Stimulated activated CD4-positive, alpha-beta T cell treated with anti-CD3 and anti-CD28 coated beads, Interleukin-2, amount 100 ng/mL, for 24 hours (primary cell): ENCODE measurements at places on chromosomes 16 and 17.

DNA sequence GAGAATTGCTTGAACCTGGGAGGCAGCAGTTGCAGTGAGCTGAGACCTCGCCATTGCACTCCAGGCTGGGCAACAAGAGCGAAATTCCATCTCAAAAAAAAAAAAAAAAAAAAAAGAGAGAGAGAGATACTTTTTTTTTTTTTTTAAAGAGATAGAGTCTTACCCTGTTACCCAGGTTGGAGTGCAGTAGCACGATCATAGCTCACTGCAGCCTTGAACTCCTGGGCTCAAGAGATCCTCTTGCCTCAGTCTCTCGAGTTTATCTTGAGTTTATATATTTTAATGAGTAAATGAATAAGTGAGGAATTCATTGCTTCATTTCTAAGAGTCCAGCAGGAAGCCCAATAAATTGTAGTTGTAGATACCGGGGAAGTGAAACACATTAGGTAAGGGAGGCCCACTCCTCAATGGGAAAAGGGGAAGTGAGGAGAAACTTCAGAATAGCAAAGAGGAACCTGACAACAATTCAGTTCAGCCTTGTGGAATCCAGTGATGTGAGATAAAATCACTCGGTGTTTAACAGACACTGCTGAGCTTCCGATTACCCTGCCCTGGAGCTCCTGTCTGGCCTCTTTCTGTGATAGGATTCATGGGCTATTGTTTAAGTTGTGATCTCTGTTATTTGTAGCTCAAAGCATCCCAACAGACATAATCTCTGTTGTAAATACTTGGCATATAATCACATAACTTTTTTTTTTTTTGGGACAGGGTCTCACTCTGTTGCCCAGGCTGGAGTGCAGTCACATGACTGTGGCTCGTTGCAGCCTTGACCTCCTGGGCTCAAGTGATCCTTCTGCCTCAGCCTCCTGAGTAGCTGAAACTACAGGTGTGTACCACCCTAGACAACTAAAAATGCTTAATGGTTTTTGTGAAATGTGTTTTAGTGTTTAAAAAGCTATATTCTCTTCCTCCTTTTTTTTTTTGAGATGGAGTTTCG, 15.8 kb upstream of the ITGAM start:
- no peak for DNase-seq

GRCh38 chr17:45123930-45124796, 8.2 kb downstream of the PLCD3 start:
- no peak for DNase-seq

- DNase-seq = peak; percentile 85
These were observed 12.0 kb upstream of the MEOX1 start for GRCh38 chr17:43673516-43674323.

GRCh38 chr16:88854306-88855111, 2.2 kb downstream of the GALNS start:
- no peak for DNase-seq

DNA sequence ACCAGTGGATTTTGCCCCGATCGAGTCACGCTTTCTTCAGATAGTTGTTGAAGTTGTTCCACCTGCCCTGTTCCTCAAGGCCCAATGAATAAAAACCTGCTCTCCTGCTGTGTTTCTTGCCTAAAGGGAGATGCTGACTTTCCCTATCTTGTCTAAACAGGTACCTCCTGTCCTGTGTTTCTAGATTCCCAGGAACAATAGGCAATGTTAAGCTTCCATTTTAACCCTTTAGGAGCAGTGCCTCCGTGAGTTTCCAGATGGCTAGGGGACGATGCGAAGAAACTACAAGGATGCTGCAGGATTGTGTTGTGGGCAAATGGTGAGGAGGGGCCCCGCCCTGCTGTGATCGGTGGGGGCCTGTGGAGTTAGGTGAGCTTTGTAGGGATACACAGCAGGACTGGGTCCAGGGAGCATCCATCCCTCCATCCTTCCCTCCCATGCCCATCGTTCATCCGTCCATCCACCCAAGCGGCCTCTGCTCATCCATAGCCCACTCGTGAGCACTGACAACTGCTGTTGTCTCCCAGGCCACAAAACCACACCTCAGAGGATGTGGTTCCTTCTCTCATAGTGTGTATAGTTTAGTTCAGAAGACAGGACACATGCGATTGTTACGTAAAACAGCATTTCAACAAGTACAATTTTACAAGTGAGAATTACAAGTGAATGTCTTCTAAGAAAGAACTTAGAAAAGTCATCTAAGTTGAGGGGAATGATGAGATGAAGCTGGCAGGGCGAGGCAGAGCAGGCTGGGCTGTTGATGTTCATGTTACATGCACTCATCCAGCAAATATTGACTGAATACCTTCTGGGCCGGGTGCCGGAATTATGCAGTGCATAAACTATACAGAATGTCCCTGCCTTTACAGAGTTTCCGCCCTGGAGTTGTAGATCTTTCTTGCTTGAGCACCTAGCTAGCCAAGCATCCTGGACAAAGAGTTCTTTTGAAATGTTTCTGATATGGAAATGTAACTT, 5.2 kb downstream of the ARSG start:
- peak; percentile 27 for DNase-seq

GRCh38 chr17:12089809-12090384, 69.2 kb downstream of the MAP2K4 start:
- no peak for DNase-seq

GRCh38 chr16:74372953-74373846, 2.9 kb upstream of the NPIPB15 start:
- DNase-seq = no peak

DNA sequence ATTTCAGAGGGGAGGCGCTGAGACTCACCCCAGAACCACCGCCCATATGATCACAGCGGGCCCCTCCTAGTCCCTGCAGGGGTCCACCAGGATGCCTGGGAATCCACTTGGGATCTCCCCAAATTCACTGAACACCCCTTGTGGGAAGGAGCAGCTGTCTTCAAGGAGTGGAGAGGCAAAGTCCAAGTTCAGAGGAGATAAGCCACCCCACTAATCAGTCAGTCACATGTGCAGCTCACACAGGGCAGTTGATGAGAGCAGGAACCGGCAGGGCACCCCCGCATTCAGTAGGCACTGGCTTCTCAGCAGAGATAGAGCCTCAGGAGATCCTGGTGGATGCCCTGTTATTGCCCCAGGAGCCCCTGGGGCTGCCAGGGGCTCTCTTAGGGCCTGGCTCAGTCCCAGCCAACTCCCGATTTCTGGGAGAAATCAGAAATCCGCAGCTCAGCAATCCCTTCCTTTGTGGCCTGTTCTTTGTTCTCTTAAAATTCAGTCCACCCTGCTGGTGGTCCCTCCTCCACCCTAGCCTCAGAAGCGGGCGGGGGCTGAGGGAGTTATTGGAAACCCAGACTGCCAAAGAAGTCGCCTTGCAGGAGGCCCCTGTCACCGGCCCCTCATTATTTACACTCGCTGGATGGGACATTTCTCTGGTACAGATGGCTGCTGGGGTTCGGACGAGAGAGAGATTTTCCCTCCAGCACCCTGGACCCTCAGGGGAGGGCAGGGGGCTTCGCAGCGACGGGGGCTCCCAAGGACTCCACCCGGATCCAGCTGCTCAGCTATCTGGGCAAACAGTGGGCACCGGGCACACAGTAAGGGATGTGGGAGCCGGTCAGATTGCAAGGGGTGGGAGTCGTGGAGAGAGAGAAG, 1.8 kb downstream of the CDC42EP4 start:
- no peak for DNase-seq

GRCh38 chr16:75296606-75297005, 45.2 kb upstream of the BCAR1 start:
- no peak for DNase-seq

GRCh38 chr16:88289968-88290401, 92.8 kb upstream of the ZNF469 start:
- no peak for DNase-seq

- no peak for DNase-seq
These were observed 299.3 kb upstream of the SOX9 start for GRCh38 chr17:71821511-71821910.

- no peak for DNase-seq
These were observed 39.4 kb downstream of the EFCAB13 start for GRCh38 chr17:47363171-47363570.

DNA sequence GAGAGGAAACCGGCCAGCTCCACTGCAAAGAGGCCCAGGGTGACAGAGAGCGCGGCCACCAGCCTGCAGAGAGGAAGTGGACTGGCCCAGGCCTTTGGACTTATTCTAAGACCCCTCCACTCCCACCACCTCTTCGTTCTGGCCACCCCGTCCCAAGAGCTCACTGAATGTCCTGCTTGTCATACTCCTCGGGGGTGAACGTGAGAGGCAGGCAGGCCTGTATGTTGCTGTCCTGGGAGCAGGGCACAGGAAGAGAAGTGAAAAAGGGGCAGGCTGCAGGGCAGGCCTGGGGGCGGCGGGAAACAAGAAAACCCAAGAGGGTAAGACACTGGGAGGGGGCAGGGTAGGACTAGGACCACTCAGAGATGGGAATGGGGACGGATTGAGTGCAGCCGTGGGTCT, 384 bp downstream of the TMEM107 start:
- no peak for DNase-seq

- DNase-seq = no peak
These were observed 10.8 kb downstream of the CASKIN2 start for GRCh38 chr17:75504347-75505151.

- no peak for DNase-seq
These were observed 3.5 kb upstream of the CAPNS2 start for GRCh38 chr16:55562936-55563335.

DNA sequence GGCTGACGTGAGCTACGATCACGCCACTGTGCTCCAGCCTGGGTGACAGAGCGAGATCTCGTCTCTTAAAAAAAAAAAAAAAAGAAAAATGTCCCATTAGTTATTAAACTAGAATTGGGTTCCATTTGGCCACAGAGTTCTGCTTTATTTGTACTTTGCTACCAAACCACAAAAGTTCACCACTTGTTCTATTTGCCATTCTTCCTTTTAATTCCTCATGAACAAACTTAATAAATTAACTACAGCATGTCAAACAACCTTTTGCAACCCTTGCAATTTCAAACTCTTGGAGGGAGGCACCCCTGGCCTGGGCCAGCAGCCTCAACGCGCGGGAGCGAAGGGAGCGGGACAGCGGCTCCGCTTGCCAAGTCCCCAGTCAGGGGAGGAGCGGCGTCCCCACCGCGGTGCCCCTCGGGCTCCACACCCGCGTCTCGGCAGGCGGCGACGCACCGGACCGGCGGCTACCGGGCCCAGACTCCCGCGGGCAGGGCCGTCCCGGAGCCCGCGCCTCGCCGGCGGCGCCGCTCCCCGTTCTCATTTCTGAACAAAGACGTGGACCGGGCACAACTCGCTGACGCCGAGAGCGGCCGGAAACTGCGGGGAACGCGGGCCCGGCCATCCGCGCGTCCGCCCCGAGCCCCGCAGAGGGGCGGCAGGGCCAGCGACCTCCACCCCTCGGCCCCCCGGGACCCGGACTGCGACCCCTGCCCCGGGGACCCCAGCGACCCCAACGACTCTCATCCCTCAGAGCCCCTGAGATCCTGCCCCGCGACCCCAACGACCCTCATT, 775 bp downstream of the CYTH1 start:
- DNase-seq = peak; percentile 56

DNA sequence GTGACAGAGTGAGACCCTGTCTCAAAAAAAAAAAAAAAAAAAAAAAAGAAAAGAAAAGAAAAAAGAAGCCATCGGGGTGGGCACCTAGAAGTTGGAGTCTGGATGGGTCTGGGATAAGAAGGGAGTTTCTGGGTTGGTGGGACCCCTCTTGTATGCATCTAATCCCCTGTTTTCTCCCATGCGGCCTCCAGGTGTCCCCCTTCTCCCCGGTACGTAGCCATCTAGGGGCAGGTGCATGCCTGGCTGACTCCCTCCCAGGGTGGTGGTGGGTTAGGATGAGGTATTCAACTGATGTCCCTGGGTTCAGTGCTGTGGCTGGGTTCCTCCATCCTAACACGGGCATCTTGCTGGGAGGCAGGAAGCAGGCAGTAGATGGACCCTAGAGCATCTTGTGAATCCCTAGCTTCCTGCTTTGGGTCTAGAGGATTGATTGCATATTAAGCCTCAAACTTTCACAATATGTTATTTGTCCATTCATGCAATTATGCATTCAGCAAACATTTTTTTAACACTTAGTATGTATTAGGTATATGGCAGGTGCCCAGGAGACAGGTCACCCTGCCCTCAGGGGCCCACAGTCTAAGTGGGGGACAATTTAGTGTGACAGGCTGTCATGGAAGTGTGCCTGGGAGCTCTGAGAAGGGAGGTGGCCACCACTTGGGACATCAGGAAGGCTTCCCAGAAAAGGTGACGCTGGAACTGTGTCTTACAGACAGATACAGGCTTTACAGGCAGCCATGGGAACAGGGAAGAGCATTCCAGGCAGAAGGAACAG, 13.1 kb downstream of the FMNL1 start:
- peak; percentile 46 for DNase-seq

GRCh38 chr16:66334853-66335574, 31.5 kb upstream of the CDH5 start:
- no peak for DNase-seq
